NCI-H510A (cell line): ENCODE measurements at places on chromosomes 5 and 9.

GRCh38 chr5:131228646-131229045 is 35.2 kb upstream of the CDC42SE2 start:
- no peak for DNase-seq

DNA sequence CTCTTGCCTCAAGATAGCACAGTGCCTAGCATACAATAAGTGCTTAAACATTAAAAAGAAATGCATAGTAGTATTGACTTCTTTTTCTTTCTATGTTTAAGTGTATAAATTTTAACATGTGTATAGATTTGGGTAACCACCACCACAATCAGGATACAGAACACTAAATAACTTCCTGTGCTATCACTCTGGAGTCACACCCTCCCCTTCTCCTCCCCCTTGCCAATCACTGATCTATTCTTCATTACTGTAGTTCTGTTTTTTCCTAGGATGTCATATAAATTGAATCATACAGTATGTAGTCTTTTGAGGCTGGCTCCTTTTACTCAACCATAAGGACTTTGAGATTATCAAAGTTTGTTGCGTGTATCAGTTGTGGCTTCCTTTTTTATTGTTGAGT is 68.5 kb downstream of the OSTF1 start:
- DNase-seq: no peak

DNA sequence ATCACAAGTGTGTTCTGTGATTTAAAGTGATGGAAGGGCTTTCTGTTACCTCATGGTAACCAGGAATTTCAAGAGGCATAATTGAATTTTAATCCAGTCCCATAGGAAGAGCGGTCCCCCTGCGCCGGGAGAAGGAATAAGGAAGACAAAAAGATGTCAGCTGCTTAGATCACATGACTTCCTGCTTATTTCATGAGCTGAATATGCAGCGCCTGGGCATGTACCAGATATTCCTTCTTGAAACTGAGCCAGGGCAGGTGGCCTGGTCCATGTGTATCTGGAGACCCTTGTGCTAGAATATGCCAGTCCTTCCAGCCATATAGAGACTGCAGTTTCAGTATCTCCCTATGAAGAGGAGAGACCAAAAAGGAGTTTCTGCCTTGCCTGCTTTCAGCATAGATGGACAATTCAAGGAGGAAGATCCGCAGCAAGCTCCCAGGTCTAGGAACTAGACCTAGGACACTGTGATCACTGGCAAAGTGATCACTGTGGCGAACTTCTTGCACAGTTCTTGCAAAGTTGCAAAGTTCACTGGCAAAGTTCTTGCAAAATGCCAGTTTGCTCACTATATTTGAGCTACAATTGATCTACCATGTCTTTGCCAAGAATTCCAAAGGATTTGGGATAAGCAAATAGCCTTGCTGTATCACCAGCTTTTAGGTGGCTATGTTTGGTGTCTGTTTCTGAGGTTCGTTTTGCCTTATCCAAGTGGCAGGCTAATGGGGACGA is 102.9 kb upstream of the PHYKPL start:
- DNase-seq: no peak

GRCh38 chr9:121709798-121710197 is 58.4 kb downstream of the DAB2IP start:
- DNase-seq: no peak

DNA sequence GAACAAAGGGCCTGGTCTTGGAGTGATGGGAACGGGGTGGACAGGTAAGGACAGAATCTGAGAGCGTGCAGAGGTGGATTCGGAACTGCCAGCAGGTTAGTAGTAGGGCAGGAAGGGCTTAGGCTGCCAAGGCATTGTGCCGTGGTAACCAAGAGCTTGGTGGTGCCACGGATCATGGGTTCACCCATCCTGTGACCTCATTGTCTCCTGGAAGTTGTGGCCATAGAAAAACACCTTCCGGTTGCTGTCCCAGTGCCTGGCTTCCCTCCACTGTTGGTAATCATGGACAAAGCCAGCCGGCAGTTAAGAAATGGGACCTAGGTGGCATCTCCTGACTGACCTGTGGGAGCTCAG is 42.5 kb upstream of the CFAP157 start:
- no peak for DNase-seq

GRCh38 chr9:111897601-111898137 is 1.1 kb downstream of the UGCG start:
- no peak for DNase-seq

DNA sequence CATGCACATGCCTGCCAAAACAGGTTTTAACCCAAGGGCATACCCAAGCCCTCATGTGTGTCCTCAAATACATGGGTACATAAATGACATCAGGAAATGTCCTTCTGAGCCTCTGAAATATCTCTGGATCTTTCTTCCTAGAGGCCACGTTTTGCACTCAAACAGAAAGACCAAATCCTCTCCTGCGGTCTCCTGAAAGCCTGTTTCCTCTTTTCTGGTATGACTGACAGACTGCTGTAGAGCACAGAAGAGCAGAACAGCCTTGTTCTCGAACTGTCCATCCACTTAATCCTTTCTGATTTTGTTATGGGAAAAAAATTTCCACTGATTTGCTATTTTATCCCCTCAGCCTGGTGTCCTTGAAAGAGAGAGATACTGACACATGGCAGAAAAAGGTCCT is 107.2 kb downstream of the ASTN2 start:
- no peak for DNase-seq

DNA sequence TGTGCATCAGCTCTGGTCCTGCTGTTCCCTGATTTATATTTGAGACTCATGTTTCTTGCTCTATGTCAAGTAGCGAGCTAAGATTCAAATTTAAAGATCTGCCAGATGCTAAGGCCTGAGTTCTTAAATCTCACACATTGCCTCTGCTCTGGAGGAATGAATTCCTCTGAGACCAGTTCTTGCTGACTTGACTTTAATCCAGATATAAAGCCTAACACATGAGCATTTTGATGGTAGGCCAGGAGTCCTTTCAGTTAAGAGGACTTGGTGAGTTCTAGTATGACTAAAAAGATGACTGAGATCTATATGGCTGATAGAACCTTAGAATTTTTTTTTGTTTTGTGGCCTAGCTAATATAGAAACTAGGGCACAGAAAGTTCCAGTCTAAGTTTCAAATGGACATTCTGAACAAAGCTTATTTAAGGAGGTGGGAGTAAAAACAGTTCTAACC is 1.3 kb upstream of the INIP start:
- no peak for DNase-seq

DNA sequence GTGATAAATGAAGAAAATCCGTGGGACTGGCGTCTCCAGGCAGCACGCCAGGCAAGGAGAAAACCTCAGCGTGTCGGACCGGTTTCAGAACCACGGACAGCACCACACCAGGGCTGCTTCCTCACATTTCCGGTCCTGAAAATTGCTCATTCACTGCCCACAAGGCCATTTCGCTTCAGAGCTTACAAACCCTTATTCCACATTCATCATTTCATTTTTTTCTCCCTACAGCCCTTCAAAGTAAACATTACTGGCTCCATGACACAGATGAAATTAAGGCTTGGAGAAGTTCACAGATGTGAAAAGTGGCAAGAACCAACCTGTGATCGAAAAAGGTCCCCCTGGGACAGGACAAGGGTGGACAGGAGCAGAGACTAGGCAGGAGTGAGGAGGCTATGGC is 1.5 kb upstream of the GPRIN1 start:
- no peak for DNase-seq

DNA sequence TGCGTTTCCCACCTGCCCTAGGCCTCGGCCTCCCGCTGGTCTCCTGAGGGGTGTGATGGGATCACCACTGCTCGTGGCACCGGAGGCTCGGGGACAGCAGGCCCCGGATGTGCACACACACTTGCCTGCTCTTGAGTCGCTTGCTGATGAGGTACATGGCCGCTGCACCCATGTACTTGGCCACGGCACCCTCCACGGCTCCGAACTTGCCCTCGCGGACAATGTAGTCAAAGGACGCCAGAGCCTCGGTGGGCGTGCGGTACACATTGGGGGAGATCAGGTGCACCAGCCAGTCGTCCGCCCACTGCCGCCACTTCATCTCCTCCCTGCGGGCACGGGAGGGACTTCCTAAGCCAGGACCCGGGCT is 4.7 kb downstream of the PTGES2 start:
- no peak for DNase-seq

- no peak for DNase-seq
These were observed 113.3 kb upstream of the ZNF608 start for GRCh38 chr5:124859556-124860290.

- DNase-seq: no peak
These were observed 149.0 kb upstream of the ITGA1 start for GRCh38 chr5:52638732-52639131.

GRCh38 chr5:103573411-103573810 is 10.8 kb upstream of the NUDT12 start:
- no peak for DNase-seq

- no peak for DNase-seq
These were observed 25.7 kb downstream of the PUM3 start for GRCh38 chr9:2817999-2818803.

DNA sequence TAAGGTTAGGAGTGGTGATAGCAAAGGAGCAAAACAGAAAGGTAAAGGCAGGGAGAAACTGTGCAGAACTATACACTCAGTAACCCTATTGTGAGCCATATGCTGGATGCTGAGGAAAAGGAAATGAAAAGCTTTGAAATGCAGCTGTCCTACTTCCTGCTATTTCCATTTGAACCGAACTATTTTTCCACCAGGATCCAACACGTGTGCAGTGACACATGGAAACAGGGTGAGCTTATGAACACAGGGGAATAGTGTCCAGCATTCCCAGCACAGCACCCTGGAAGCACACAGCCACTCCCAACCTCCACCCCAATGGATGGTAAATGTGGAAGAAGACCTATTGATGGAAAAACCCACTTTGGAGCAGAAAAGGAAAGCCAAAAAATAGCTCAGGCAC is 69.0 kb upstream of the SLC12A2 start:
- DNase-seq: no peak

GRCh38 chr5:73938280-73938937 is 312.4 kb downstream of the ARHGEF28 start:
- DNase-seq: no peak

DNA sequence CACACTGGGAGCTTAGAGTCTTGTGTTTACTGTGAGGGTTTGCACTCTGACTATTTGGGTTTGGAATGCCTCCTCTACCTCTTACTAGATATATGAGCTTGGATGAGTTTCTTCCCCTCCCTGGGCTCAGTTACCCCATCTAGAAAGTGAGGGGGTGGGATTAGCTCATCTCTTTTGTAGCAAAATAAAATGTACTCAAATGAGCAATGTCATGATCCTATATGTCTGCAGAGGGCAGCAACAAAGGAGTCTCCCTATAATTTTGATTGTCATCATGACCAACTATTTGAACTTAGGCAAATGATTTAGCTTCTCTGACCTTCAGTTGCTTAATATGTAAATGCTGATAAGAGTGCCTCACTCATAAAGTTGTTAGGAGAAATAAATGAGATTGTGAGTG is 109.0 kb downstream of the DPYSL3 start:
- no peak for DNase-seq

- no peak for DNase-seq
These were observed 5.5 kb upstream of the EXOSC2 start for GRCh38 chr9:130688072-130688471.

- DNase-seq: no peak
These were observed 43.8 kb upstream of the DAB2IP start for GRCh38 chr9:121607434-121608167.

- no peak for DNase-seq
These were observed 52.4 kb upstream of the UBAC1 start for GRCh38 chr9:136013524-136014034.

GRCh38 chr9:114689813-114690212 is 7.8 kb upstream of the TEX48 start:
- DNase-seq: no peak
